ENCODE measurements at places on chromosomes 6 and 20. TPM values are rescaled to one million over a fixed set of nuclear protein-coding genes. Genes with fewer than 3 reads are reported as not detected.

DNA sequence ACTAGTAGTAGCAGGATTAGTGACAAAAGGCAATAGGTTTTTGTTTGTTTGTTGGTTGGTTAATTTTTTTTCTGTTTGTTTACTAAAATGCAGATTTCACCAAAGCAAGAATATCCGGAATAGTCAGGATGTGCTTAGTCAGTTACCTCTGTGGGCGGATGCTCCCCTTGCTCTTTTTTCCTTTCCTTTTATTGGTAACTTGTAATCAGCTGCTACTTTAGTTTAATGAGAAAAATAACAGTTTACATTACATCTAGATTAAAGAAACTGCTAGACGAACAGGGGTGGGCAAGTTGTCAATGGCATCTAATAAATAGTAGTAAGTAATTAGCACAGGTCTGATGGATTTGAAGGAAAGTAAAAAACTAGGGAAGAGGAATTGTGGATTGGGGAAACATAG is 646.9 kb upstream of the FLRT3 start:
- no peak for DNase-seq

DNA sequence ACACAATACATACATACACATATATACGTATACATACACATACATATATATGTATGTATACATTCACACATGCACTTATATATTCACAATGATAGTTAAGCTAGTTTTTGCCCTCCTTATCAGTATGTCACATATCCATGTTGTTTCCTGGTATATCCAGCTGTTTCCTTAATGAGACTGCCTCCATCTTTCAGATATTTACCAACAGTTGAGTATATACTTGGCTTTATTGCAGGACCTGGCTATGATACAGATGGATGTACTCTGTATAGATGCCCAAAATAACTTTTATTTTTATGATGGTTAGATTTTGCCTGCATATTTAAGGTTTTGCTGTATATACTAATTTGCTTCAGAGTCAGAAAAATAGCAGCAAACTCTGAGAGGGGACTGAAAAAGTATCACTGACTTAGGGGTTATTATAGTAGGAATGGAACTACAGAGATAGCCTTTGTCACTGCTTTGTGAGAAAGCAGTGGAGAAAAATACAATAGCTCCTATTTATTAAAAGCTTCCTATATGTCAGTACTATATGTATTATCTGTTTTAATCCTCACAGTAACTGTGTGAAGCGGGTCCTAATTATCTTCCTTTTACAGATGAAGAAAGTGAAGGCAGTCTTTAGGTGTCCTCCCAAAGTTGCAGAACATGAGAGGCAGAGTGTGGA is 35.5 kb downstream of the CARMIL1 start:
- DNase-seq = no peak

GRCh38 chr6:118501765-118502164 is 46.3 kb upstream of the PLN start:
- DNase-seq = no peak

DNA sequence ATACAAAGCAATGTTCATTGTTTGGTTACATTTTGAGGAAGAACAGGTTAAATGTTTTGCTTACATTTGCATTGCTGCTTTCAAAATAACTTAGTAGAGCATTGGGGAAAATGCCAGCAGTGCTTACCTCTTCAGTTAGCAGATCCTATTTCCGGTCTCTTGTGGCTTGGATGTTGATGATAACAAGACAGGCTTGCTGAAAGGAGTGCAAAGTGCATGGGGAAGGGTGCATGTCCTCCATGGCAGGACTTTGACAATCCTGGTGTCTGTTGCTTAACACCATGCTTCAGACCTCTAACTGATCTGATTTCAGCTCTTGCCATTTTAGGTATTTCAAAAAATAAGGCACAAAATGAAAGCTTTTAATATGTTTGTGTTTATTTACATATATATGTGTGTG is 21.1 kb downstream of the TPD52L1 start:
- DNase-seq = no peak

DNA sequence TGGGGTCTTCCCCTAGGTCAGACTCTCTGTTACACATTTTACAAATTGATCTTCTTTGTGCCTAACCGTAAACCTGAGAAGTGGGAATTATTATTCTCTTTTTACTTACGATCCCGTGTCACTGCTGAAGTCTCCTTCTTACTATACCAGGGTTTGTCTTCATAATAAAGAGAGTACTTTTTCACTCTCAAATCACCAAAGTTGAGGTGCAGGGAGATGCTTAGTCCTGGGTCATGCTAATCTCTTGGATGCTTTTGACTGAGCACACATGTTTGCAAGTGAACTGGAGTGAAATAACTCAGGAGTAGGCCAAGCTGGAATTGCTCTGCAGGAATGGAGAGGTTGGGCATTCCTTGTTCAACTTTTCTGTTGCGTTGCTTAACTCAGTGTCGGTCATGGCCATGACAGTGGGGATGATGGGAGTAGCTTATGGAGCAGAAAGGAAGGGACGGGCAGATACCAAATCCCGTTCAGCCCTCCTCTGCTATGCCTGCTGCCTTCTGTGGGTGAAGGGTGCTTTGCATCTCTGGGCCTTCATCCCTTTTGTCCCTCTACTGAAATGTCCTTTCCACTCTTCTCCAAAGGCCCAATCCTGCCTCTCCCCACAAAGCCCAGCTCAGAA is 15.2 kb upstream of the TAGAP start:
- no peak for DNase-seq

GRCh38 chr20:53839423-53840176 is 230.8 kb downstream of the BCAS1 start:
- peak; percentile 81 for DNase-seq

DNA sequence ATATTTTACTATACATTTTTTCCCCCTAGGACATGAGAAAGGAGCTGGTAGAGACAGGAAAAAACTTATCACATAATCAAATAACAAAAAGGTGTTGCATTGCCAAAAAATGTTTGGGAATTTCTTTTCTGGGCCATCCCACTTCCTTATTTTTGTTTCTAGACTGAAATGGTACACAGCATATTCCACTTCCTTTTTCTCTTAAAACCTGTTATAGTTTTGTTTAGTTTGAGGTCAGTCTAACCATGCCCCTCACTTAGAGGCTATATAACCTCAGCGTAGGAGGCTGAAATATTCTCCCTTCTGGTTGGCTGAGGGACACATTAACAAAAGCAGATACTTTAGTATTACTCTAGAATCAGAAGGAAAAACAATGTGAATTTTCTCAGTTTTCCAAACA is 323.9 kb downstream of the GJA1 start:
- no peak for DNase-seq

- DNase-seq = peak; percentile 91
Observed at GRCh38 chr20:33674294-33675135, at the start of gene NECAB3. TSS of gene NECAB3 (minus strand) at chr20:33674428. CDS start at chr20:33674352, 76 bp downstream.

- no peak for DNase-seq
Observed at GRCh38 chr6:98560418-98560817, 274.0 kb upstream of the POU3F2 start.

- no peak for DNase-seq
Observed at GRCh38 chr6:135909737-135910387, 58.4 kb downstream of the PDE7B start.

DNA sequence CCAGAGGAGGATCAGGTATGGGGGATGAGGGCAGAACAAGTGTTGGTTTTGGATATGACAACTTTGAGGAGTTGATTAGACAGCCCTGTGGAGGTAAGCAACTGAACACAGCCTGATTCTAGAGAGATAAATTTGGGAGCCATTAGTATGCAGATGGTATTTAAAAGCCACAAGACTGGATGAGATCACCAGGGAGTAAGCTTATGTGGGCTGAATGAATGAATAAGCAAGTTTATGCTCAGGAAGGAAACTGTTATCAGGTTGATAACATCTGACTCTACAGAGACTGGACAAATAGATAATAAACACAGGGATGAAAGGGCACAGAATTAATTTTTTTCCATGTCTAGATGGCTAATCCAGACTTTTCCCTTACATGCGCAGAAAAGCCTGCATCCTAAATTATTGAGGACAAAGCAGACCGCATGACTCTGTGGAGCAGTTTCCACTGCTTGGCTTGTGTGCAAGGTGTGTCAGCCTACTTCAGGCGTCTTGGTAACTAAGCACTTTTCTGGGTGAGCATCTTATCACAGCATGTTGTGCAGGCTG is 150.6 kb downstream of the GJA10 start:
- DNase-seq = no peak

GRCh38 chr6:66051812-66052211 is 344.8 kb upstream of the EYS start:
- DNase-seq = no peak

- DNase-seq = no peak
Observed at GRCh38 chr6:20722455-20722854, 188.2 kb downstream of the CDKAL1 start.

- DNase-seq = no peak
Observed at GRCh38 chr6:79040083-79040482, 38.0 kb downstream of the PHIP start.

GRCh38 chr6:107579456-107580056 is 89.6 kb downstream of the SOBP start:
- no peak for DNase-seq

DNA sequence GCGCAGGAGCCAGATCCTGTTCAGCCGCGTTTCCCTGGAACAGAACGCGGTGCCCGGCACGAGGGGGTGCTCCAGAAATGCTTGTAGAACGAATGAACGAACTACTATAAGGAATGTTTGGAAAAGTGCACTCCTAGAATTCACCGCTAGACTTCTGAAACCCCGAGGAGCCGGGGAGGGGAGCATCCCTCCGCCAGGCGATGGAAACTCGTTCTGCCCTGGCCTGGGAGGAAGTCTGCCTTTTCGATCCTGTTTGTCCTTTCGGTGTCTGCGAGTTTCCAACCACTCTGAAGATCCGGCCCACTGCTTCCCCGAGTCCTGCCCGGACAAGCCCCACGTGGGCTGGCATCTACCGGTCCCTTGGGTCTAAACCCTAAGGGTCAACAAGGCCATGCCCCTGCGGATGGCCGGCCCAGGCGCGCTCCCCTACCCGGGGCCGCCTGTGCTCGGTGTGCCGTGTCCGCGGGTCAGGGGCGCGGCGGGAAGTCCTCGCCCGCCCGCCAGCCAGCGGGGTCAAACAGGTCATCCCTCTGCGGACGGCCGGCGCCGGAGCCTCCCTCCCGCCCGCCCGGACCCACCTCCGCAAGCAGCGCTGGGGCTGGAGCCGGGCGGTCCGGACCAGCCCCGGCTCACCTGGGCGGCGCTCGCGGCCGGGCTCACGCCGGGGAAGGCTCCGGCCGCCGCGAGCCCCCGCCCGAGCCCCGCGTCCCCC is 526 bp downstream of the SULF2 start:
- DNase-seq = no peak

DNA sequence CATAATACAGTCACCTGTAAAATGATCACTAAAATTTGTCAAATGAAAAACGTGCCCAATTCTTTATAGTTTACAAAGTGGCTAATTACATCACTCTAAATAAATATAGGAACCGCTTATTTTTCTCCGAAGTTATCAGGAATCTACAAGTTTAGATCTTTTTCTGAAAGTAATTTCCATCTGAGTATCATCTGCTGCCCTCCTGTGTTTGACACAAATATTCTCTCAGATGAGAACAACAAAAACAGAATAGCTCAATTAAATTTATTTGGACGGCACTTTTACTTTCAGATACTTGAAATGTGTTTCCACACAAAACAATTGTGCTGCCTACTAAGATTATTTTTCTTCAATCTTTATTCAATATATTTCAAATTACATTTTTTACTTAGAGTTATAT is 5.0 kb downstream of the SF3B5 start:
- no peak for DNase-seq

GRCh38 chr20:31474758-31475427 is at the start of the genes DEFB124 and REM1:
TSS of gene DEFB124 (minus strand) at chr20:31475127. CDS start at chr20:31473013, 2,114 bp downstream.
TSS of gene REM1 (plus strand) at chr20:31475288. CDS start at chr20:31476446, 1,158 bp downstream.
- DNase-seq = no peak

DNA sequence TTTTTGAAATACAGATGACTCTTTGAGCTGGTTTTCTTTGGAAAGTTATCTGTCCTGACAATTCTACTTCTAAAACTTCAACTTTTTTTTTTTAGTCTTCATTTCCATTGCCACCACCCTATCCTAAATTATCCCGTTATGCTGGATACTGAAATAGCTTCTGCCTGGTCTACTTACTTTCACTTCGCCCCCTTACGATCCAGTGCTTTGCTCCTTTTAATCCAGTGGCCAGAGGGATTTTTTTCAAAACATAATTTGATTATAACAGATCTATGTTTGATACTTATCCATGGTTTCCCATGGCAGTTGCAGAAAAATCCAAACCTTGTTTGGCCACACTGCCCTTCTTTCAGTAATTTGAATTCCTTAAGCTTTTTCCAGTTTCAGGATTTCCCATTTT is 27.4 kb downstream of the ASXL1 start:
- no peak for DNase-seq

GRCh38 chr6:139572001-139572400 is 197.6 kb upstream of the CITED2 start:
- DNase-seq = no peak

DNA sequence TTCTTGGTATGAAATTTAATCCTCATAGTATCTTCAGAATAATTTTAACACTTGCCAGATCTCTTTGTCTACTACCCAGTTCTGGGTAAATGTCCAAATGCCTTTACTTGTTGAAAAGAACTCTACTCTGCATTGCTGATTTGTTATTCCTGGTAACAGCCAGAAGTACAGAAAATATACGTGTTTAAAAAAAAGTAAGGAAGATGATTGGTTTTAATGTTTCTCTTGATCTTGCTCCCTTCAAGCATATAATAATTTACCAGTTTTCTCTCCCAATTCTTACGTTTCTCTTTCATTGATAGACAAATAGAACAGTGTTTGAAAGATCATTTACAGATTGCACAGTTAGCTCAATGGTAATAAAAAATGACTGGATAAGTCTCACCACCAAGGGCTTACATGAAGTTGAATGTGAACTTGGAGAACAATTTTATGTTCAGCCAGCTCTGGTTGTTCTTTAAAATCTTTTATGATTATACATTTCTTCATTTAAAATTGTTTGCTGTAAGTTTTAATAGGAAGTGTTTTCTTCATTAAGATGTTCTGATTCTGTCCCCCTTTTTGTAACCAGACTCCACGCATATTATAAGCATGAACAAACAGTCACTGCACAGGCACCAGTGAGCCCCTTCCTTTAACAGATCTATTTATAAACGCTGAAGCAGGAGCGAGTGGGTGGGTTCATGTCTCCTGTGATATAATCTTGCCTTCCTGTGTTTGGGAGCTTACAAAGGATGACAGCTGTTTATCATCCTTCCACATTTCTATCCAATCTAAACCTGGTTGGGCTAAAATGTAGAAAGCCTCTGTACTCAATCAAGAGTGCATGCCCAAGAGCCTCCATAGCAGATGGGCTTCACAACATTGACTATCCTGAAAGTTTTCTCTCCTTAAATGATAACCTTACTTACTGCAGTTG is 299.5 kb downstream of the PRL start:
- no peak for DNase-seq

The TDRD6 gene
- total RNA-seq = 0.86 TPM

The L3MBTL3 gene
- 2.8 TPM for total RNA-seq

The BMP5 gene
- 1.4 TPM for total RNA-seq

The SAMD3 gene
- total RNA-seq = 0.22 TPM

The IRAK1BP1 gene
- 2.1 TPM for total RNA-seq

The GNAS-AS1 gene
- total RNA-seq = 0.75 TPM

The ZNF334 gene
- total RNA-seq = 1.2 TPM

The GJA1 gene
- total RNA-seq = 268 TPM

The IL17A gene
- not detected for total RNA-seq

The GABRR1 gene
- total RNA-seq = not detected

The SIRPB2 gene
- 2.2 TPM for total RNA-seq

The SMLR1 gene
- not detected for total RNA-seq

The ARFGEF2 gene
- 37.0 TPM for total RNA-seq

The RAB5IF gene
- 50.2 TPM for total RNA-seq

Measured in cardiac septum (tissue), 1 donor.